ENCODE measurements at places on chromosomes 3 and 15.

DNA sequence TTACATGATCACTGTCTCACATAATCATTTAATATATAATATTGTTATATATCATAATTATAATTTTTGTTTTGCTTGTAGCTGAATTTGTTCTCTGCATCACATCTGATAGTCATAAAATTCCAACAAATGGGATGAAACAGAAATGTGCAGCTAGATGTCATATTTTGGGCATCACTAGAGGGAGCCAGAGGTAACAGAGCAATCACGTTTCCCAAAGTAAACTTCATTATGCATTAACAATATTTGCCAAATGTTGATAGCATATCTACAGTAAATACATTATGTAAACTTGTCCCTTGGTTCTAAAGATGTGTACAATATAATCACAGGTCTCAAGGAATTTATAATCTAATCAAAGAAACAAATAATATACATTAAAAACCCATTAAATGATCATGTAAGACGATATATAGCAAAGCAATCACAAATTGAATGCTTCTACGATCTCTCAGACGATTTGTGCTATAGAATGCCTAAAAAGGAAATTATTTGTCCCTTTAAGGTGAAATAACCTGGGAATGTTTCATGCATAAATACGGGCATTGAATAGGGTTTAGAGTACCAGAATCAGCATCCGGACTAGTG is 234.2 kb upstream of the MCTP2 start:
- no peak for DNase-seq

- DNase-seq: no peak
These were observed 4.3 kb upstream of the LSMEM2 start for GRCh38 chr3:50274371-50275104.

GRCh38 chr3:196883361-196883760 is 15.6 kb downstream of the SENP5 start:
- DNase-seq: no peak

- no peak for DNase-seq
These were observed 32.5 kb downstream of the GAP43 start for GRCh38 chr3:115655761-115656282.

- DNase-seq: no peak
These were observed 728.7 kb downstream of the NTRK3 start for GRCh38 chr15:87527875-87528274.

- DNase-seq: no peak
These were observed 22.1 kb downstream of the ITGA11 start for GRCh38 chr15:68409736-68410370.

DNA sequence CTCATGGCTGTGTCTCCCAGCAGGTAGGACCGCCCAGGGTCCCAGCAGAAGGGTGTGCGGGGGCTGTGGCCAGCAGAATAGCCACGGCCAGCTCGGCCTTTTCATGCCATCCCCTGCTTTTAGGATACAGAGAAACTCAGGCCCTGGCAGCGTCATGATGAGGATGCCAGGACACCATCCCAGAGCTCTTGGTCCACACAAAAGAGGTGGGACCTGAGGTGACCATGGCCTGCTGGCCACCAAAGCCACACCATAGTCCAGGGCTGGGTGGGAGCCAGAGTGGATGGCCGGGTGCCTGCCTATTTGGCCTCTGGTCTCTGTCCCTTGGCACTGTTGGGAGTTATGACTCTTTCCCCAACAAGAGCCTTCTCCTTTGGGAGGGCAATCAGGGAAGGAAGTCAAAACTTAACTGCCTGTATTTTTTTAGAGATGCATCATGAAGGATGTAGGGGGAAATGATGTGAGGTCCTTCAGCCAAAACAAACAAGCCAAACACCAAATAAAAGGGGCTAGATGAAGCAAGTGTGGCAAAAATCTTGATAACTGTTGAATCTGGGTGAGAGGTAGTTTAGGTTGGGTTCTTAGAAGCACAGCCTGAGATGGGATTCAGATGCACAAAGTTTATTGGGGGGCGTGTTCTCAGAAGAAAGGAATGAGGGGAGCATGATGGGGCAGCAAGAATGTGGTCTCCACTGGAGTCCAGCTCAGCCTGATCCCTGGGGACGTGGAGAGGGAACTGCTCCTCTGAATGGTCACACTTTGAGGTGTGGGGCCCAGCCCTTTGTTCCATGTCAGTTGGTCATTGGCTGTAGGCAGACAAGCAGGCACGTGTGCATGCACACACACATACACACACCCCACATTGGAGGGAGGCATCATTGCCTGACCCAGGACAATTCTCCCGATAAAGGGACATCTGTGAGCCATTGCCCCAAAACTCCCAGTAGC is 33.2 kb downstream of the SMAD6 start:
- no peak for DNase-seq

DNA sequence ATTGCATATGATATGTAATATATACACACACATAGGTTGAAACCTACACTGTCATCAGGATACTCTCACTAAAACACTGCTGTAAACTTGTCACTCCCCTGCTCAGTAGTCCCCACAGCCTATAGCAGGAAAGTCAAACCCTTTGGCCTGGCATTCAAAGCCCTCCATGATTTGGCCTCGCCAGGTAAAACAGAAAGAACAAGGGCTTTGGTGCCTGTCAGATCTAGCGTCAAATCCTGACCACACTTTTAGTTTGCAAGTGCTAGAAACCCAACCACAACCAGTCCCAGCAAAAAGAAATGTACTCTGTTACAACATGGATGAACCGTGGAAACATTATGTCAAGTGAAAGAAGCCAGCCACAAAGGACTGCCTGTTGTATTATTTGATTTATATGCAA is 11.4 kb downstream of the CRABP1 start:
- no peak for DNase-seq

DNA sequence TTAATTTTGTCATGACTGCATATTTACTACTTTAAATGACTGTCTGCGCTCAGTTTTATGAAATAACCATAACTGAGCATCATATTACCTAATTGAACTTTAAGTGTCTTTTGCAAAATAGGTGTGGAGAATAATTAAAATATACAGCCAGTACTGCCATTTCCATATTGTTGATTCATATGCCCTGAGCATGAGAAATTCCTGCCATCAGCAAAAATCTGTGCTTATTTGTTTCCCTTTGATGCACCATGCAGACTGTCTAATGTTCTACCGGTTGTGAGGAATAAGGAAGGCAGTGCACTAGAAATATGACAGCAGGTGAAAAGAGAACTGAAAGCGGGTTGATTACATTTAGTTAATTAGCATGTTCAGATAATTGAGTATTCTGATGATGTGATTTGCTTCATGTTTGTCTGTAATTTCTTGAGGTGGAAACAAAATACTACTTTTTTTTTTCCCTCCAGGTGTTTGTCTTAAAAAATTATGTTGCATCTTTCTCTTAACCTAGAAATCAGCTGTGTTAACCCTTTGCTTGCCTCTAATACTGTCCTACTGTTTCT is 229.4 kb upstream of the AZI2 start:
- DNase-seq: no peak

- DNase-seq: no peak
These were observed 38.2 kb upstream of the UBE2E1 start for GRCh38 chr3:23767546-23767945.

DNA sequence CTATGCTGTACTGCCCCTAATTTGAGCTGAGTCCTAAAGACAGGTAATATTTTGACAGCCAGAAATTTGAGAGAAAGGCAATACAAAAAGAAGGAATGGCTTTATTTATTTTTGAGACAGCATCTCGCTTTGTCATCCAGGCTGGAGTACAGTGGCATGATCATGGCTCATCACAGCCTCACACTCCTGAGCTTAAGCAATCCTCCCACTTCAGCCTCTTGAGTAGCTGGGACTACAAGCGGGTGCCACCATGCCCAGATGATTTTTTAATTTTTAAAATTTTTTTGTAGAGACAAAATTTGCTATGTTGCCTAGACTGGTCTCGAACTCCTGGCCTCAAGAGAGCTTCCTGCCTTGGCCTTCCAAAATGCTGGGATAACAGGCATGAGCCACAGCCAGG is 77.4 kb upstream of the SLC4A7 start:
- no peak for DNase-seq
